ENCODE measurements at places on chromosomes 4 and X. TPM values are rescaled to one million over a fixed set of nuclear protein-coding genes. Genes with fewer than 3 reads are reported as not detected.

- no peak for DNase-seq
Observed at GRCh38 chr4:15293711-15294110, 134.1 kb upstream of the C1QTNF7 start.

Gene MAGEB17
- total RNA-seq, result not detected

DNA sequence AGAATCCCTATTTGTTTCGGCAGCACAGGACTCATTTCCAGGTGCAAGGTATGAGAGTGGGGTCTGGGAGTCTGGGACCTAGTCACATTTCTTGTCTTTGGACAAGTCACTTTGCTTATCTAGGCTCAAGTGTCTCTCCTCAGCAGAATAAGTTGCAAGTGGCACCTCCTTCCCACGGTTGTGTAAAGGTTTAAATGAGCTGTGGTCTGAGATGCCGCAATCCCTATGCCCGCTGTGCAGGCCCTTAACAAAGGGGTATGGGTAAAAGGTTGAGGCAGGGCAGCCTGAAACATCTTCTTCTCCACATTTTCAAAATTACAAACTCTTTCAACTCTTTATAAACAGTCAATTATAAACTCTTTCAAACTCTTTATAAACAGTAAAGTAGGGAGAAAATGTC, 93.7 kb downstream of the RTL5 start:
- no peak for DNase-seq

GRCh38 chr4:76376534-76376933, 44.4 kb downstream of the CCDC158 start:
- no peak for DNase-seq

GRCh38 chr4:48944252-48944651, 37.7 kb upstream of the OCIAD2 start:
- DNase-seq, result peak; percentile 83

Gene KLHL2
- 24.6 TPM for total RNA-seq

DNA sequence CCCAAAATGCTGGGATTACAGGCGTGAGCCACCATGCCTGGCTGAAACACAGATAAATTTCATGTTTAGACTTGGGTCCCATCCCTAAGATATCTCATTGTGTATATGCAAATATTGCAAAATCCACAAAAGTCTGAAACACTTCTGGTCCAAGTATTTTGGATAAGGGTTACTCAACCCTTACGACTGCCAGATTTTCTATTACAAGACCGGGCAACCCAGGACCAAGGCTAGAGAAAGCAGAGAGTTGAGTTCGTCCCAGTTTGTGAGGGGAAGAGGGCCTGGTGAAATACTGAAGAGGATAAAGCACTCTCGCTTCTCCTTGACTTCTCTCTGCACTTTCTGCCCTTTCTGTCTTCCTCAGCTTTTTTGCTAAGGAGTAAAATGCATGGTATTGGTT, 34.5 kb downstream of the ZFX start:
- no peak for DNase-seq

DNA sequence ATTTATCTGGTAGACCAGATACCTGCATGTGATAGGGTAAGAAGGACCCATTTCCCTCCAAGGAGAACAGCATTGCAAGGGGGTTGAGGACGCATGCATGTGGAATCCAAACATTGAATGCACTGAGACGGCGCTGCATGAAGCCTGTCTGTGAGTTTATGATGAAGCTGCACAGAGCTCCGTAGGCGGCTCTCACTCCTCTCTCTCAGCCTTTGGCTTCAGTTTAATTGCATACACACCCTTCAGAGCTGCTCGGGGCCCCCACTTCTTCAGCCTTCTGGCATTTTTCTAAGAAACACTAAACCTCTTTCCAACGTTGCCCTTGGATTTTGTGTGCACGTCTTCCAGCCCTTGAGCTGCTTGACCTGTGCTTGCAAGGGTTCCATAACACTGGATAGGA, 176.6 kb downstream of the DHRSX start:
- no peak for DNase-seq

Data from HCT116 (cell line).